ENCODE measurements at places on chromosomes 5 and 9. TPM values are rescaled to one million over a fixed set of nuclear protein-coding genes. Genes with fewer than 3 reads are reported as not detected.

GRCh38 chr9:93308158-93308602, 124.2 kb downstream of the WNK2 start:
- no peak for DNase-seq
- no peaks in the 10 kb centered on the region for H3K27me3 ChIP-seq
- no peaks in the 10 kb centered on the region for H3K36me3 ChIP-seq
- H3K4me1 ChIP-seq, result no peaks in the 10 kb centered on the region
- no peak overlapping the region for H3K4me3 ChIP-seq
- no peak overlapping the region for H3K27ac ChIP-seq

- H3K36me3 ChIP-seq, result no peaks in the 10 kb centered on the region
- H3K4me1 ChIP-seq, result no peaks in the 10 kb centered on the region
- no peak overlapping the region for H3K27ac ChIP-seq
- DNase-seq, result no peak
- no peaks in the 10 kb centered on the region for H3K27me3 ChIP-seq
These were observed 24.1 kb downstream of the UBE2QL1 start for GRCh38 chr5:6472792-6473191.

Gene SKP2
- total RNA-seq, result 31.0 TPM

Gene ADRA1B
- 0.09 TPM for total RNA-seq

Gene IFNA2
- total RNA-seq, result not detected

Gene ANXA1
- total RNA-seq, result 111 TPM

Gene ADAM19
- 13.2 TPM for total RNA-seq
